ENCODE measurements at places on chromosomes 6 and 20.
A peak's percentile ranks its signal among the peaks of the same experiment; 100 is the strongest.

DNA sequence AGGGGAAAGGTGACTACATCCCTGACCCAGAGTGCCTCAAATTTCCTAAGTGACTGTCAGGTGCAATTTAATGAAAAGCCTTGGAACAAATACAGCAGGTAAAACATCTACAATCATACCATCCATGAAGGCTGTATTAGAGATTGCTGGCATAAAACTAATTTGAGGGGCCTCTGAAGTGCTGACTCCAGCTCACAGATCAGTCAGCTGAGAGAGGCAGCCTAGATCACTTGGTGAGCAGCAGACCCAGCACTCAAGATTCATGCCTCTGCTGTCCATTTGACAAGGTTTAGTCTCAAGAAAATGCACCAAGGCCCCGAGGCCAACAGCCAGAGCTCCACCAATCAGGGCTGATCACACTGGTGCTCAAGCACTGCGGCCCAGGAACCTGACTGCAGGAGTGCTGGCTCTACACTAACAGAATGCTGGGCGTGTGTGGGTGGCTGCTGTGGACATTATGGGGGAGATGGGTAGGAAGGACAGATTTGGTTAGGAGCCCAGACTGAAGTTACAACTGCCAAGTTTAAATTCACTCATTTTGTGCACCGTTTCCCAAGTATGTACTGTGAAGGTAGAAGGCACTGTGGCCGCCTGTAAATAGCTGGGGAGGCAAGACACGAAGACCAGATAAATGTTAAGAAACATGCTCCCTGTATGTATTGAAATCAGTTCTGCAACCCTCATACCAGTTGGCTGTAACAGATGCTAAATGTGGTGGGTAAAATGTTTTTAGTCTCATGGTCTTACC, 28.2 kb downstream of the SNX5 start:
- no peak for DNase-seq

DNA sequence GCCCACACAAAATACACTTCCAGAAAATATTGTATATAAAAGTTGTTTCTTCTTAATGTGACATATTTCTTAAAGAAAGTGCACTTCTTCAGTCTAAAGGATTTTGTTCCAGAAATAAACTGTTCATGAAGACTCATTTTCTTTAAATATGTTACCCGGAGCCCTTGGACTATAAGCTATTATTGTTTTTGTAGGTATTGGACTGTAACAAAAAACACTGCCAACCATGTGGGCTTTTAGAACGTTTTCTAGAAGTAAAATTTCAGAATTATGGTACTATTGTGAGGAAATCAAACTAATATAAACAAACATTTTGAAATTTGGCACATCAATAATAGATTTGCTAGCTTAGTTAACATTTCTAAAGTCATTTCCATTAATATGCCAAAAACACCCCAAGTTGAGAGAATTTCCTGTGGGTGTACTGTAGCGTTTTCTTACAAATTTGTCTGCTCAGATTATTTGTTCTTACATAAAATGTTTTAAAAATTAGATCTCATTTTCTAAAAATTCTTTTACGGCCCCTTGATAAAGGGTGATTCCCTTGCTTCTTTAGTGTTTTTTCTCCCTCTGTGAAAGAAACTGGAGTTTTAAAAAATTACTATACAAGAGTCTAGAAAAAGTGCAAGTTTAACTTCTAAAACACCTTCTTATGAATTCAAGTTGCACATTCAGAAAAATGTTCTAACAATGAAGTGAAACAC, 3.4 kb downstream of the NKX2-4 start:
- DNase-seq: no peak

DNA sequence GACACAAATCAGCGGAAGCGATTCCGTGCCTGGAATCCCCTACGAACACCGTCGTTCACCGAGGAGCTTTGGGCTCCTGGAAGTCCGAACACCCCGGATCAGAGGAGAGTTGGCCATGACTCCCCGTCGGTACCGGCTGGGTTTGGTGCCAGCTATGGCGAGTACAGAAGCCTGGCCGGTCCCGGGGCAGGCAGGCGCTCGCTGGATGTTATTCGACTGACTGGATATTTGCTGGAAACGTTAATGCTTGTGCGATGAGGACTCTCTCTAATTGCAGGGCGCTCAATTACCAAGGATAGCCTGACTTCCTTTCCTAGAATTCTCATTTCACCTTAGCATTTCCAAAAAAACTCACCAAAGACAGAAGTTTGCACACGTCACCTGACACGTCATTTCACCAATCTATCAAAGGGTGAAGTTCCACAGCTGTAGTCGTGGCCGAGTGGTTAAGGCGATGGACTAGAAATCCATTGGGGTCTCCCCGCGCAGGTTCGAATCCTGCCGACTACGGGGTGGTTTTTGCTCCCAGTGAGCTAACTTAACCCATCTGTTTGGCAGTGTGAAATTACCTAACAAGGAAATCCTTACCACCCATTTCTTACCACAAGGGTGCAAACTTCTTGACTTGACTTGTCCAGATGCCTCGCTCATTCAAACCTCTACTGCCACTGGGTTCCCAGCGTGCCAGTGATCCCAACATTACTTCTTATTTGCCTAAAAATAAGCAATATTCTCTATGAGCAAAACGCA, 22.7 kb upstream of the ZNF184 start:
- no peak for DNase-seq

GRCh38 chr20:51796340-51796739, 6.0 kb downstream of the SALL4 start:
- DNase-seq: no peak

- DNase-seq: no peak
Observed at GRCh38 chr6:166556863-166557322, 29.6 kb downstream of the RAMACL start.

GRCh38 chr6:26156850-26157250, 69.6 kb downstream of the HFE start:
- peak; percentile 69 for DNase-seq
